ENCODE measurements at places on chromosomes 1 and 21.

DNA sequence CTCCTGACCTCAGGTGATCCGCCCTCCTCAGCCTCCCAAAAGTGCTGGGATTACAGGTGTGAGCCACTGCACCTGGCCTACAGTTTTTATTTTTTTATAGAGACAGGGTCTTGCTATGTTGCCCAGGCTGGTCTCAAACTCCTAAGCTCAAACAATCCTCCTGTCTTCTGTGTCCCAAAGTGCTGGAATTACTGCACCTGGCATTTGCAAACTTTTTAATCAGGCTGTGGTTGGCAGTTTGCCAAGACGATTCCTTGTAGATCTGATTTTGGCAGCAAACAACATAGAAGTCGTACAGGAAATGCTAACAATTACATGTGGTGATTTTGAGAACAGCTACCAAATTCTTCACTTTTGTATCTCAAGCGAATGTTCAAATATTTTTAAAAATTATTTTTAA is 10.1 kb downstream of the RBP7 start:
- DNase-seq, result no peak

- no peak for DNase-seq
Observed at GRCh38 chr1:101302831-101303511, 66.2 kb downstream of the S1PR1 start.

- DNase-seq, result no peak
Observed at GRCh38 chr1:234222561-234223280, 150.5 kb upstream of the COA6 start.

DNA sequence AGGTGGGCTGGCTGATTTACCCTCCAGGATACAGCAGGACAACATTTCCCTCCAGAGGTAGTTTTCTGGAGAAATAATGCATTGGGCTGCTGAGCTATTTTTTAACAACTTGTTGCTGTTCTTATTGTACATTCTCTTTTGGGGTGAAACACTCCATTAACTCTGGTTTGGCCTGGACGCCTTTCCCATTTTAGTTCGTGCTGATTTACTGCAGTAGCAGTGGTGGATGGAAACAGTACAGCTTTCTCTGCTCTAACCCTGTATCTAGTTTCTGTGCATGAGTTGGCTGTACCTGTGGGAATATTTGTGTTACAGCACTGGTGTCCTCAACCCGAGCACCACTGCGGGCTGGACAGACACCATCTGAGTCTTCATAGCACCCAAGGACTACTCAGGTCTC is 325.3 kb downstream of the ASTN1 start:
- no peak for DNase-seq

DNA sequence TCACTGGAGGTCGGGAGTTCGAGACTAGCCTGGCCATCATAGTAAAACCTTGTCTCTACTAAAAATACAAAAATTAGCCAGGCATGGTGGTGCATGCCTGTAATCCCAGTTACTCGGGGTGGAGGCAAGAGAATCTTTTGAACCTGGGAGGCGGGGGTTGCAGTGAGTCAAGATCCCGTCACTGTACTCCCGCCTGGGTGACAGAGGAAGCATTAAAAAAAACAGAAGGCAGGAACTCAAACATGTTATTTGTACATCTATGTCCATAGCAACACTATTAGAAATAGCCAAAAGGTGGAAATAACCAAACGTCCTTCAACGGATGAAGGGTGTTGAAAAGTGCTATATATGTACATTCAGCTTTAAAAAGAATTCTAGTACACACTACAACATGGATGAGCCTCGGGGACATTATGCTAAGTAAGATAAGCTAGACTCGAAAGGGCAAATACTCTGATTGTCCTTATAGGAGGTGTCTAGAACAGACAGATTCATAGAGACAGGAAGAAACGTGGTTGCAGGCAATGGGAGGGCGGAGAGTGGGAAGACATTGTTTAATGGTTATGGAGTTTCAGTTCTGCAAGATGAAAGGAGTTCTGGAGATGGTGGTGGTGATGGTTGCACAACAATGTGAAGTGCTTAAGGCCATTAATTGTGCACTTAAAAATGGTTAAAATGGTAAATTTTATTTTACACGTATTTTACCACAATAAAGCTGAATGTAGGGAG is 19.2 kb downstream of the NLRP3 start:
- no peak for DNase-seq

DNA sequence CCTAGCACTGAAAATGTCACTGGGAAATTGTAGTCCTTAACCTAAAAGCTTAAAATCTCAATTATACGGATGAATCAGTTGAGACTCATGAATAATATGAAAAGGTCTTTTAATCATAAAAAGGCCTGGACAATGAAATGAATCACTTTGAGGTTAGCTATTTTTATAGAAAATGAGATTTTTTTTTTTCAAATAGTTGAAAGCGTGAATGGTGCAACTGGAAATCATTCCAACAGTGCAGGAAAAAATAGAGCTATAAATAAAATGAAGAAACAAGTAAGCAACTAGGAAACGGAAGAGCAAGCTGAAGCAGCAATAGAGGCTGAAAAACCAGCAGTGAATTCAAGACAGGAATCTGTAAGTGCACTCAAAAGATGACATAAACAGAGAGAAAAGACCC is 142.9 kb downstream of the BACH1 start:
- no peak for DNase-seq

- DNase-seq, result peak; percentile 68
Observed at GRCh38 chr1:31422505-31423319, 9.7 kb downstream of the SERINC2 start.

DNA sequence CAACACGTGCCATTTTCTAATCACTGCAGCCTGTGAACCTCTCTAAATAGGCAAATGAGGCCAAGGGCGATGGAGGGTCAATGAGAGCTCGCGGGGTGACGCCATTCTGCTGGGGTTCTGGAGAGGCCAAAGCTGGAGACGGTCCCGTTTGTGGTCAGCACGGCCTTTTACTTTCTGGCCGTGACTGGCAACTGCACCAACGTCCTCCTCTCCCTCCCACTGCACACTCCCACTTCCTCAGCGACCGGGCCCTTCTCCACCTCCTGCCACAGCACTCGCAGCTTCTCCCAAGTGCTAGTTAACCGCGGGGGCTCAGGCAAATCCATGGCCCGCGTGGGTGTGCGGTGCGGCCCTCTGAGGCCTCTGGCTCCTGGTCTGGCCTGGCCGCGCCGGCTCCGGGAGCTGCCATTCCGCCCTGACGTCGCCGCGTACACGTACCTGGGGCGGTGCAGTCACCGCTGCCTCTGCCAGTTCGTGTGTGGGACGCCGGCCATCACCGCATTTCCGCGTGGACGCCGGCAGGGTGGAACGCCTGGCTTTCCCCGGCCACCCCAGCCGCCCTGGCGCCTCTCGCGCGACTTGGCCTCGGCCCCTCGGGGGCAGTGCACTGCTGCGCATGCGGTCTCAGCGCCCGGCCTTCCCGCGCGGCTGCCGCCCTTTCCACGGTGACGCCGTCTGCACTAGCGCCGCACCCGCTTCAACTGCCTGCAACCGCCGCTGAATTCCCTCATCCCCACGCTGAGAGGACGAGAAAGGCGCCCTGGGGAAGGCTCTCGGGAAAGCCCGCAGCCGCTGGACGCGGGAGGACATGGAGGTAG is 18.2 kb downstream of the OR2C3 start:
- no peak for DNase-seq

GRCh38 chr21:36126208-36126565 is 8.7 kb upstream of the CBR3 start:
- DNase-seq, result no peak

DNA sequence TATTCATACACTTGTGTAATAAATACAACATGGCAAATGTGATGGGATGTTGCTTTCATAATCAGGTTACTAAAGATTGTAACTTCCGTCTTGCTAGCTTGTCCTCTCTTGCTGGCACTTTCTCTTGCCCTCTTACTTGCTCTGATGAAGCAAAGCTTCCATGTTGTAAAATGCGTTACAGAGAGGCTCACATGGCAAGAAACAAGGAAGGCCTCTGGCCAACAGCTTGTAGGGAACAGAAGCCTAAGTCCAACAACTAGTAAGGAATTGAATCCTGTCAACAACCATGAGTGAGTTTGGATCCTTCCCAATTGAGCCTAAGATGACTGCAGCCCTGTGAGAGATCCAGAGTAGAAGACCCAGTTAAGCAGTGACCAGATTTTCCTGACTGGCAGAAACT is 15.4 kb downstream of the TMED5 start:
- DNase-seq, result no peak

- DNase-seq, result no peak
Observed at GRCh38 chr21:36171336-36171735, 14.7 kb downstream of the DOP1B start.

GRCh38 chr1:65213271-65214023 is 65.4 kb downstream of the AK4 start:
- no peak for DNase-seq

GRCh38 chr1:23278717-23279116 is 61.4 kb upstream of the HTR1D start:
- no peak for DNase-seq

DNA sequence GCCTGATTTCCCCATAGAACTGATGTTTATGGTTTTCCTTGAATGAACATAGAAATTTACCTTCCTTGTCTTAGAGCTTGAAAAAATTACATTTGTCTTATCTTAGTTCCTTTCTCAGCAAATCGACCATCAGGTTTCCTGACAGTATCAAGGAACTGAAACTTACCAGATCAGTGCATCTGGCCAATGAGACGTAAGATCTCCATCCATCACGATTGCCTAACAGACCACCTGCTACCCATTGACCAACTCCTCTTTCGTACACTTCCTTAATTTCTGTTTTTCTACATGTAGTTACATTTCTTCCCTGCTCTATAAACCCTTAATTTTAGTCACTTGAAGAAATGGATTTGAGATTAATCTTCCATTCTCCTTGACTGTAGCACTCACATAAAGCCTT is 57.4 kb upstream of the TMPRSS15 start:
- no peak for DNase-seq

DNA sequence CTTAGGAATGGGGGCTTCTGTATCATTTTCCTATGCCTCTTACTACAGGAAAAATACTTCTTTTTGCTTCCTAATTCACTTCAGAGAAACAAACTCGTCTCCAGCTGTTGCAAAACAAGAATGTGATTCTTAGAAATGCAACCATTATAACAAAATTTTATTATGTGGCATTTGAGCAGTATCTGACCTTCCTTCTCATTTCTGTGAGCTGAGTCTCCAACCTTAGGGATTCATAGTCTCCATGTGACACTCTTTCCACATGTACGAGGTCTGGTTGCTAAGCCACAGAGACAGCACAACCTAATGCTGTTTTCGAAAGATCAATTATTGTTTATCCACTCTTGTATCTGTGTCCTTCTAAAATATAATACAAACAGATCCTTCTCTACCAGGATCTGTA is 75.3 kb upstream of the RGS4 start:
- DNase-seq, result no peak

DNA sequence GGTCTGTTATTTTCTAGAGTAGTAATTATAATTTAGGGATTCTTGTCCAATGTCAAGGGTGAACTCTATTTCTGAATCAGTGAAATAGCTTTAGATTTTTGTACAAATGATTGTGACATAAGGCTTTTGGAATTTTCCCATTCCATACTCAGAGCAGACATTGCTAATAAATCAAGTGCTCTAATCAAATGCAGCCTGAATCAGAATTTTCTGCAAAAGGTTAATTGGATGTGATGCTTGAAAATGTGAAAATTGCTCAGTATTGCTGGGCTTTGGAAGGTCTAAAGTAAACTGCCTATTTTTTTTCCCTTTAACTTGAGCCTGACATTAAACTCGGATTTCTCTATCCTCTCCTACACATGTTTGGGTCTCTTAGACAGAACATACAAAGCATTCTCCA is 23.2 kb downstream of the SGIP1 start:
- DNase-seq, result no peak

DNA sequence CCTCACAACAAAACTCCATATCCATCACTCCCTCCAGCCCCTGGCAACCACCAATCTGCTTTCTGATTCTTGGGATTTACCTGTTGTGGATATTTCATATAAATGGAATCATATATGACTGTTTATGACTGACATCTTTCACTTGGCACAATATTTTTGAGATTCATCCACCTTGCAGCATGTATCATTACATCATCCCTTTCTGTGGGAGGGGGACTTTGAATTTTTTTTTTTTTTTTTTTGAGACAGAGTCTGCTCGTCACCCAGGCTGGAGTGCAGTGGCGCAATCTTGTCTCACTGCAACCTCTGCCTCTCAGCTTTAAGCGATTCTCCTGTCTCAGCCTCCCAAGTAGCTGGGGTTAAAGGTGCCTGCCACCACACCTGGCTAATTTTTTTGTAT is 128.2 kb downstream of the ITSN1 start:
- DNase-seq, result no peak

DNA sequence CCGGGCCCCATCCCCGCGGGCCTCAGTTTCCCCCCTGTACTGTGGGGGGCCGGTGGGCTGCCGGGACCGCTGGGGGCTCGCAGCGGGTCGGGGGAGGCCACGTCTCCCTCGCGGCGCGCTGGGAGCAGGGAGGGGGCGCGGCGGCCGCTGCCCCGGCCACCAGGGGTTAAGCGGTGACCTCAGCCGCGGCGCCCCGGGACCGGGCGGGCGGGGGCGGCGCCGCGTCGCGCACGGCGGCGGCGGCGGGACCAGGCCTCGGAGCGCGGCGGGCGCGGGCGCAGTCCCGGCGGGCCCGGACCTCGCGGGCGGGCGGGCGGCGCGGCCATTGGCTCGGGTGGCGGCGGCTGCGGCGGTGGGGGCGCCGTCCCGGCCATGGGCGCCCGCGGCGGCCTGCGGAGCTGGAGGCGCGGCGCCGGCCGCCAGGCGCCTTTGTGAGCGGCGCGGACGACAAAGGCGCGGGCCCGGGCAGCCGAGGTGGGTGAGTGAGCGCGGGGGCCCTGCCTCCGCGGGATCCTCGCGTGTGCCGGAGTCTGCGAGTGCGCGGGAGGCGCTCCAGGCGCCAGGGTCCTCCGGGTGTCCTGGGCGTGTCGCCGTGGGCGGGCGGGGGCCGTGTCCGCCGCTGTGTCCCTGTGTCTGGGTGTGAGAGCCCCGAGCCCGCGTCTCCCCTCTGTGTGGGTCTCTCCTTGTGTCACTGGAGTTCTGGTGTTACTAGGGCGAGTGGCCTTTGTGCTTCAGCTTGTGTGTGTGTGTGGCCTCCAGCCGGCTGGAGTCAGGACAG is at the start of gene ARHGEF10L:
ARHGEF10L (plus strand) TSS at position 222 of the 778 bp plus-strand sequence. CDS start 40,898 bp downstream, outside the sequence.
- DNase-seq, result no peak

DNA sequence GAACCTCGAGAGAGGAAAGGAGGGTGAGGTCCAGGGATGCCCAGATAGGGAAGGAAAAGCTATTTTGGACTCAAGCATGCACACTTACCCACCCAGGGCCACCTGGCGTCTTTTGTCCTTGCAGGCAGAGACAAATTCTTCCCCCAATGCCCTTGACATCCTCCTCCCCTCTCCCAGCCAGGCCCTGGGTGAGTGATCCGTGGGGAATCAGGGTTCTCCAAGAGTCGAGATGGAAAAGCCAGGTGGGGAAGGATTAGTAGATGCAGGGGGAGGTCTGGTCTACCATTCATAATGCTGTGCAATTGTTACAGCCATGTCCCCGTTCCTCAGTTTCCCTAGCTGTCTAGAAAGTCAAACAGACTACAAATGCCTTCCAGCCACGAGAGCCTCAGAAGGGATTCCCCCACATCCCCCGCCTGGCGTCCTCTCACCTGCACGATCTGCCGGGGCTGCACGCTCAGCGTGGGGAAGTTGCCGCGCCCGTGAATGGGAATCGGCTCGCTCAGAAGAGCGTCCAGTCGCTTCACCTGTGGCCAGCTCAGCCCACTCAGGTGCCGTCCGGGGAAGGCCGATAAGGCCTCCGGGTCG is 580 bp downstream of the TENT5B start:
- DNase-seq, result no peak
